ENCODE measurements at places on chromosomes 5 and 9.
A peak's percentile ranks its signal among the peaks of the same experiment; 100 is the strongest.

DNA sequence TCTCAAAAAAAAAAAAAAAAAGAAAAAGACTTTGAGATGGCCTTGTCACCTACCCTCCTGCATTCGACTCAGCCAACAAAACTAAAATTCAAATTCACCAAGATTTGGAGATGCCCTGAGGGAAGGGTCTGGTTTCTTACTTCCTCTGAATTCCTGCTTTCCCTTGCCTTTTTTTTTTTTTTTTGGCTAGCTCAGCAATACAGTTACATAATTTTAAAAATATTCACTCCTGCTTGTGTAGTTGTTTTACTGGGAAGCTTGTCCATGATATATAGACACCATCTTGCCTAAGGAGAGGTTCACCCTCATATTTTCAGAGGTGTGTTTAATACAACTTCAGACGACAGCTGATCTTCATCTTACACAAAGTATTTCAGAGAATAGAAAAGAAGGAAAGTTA lies 21.3 kb upstream of the SERINC5 start:
- DNase-seq = no peak

GRCh38 chr5:16727755-16728325 lies 111.0 kb upstream of the RETREG1 start:
- DNase-seq = no peak

- DNase-seq = no peak
Observed at GRCh38 chr5:10441992-10442435, 335 bp downstream of the ROPN1L start.

GRCh38 chr5:2700876-2701275 lies 50.6 kb downstream of the IRX2 start:
- DNase-seq = no peak

GRCh38 chr5:117195076-117195475 lies 620.5 kb upstream of the SEMA6A start:
- no peak for DNase-seq

DNA sequence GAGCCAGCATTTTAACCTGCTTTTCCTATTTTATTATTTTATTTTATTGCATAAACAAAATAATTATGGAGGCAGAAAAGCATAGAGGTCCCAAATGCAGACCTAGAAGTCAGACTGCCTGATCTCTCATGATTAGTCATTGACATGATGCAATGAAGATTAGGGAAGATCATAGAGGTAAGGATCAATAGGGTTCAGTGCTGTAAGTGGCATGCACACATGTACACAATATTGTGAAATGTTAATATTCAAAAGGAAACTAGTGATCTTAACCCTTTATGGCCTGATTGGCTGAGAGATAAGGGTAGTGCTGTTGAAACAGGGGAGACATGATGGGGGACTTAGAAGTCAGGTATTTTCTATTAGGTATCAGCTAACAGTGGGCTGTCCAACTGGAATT lies 1.1 kb upstream of the FRRS1L start:
- no peak for DNase-seq

GRCh38 chr5:132058646-132059042 lies 1.8 kb upstream of the IL3 start:
- peak; percentile 28 for DNase-seq

DNA sequence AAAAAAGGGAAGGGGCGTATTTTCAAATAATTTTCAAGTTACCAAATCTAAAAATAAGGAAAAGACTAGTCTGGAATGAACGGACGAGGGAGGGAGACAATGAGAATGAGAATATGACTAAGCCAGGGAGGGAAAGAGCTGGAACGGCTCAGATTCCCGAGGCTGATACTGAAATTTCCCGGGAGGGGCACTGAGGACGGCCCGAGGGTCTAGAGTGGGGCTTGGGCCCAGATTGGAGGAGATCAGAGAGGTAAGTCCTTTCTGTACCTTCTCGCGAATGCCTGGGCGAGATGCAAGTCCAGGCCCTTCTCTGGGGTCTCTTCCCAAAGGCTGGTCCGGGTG lies 3.4 kb upstream of the CCIN start:
- no peak for DNase-seq

DNA sequence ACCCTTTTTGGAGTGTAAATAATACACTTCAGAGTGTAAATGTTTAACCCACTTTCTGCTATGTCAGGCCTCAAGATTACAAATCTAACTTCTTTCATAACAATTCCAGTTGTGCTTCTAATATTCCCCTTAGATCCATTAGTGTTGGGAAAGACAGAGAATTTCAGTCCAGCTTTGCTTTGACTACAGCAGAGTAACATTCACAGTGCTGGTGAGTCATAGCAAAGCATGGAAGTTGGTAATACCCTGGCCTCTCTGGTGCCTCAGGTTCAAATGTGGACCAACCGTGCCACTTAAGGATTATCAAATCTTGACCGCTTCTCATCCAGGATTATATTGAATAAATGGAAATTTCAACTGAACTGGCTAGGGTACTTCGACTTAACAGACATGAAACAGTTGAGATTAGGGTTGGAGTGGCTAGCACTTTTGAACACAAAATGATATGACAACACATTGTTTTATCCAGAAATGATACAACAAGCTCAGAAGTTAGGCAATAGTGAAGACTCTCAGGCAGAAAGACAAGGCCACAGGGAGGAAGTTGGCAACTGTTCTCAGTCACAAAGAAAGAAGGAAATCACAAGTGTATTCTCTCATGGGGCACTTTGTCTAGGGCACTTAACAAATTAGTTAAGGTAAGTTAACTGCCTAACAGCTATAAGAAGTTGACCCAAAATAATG lies 24.4 kb upstream of the RASA1 start:
- no peak for DNase-seq

DNA sequence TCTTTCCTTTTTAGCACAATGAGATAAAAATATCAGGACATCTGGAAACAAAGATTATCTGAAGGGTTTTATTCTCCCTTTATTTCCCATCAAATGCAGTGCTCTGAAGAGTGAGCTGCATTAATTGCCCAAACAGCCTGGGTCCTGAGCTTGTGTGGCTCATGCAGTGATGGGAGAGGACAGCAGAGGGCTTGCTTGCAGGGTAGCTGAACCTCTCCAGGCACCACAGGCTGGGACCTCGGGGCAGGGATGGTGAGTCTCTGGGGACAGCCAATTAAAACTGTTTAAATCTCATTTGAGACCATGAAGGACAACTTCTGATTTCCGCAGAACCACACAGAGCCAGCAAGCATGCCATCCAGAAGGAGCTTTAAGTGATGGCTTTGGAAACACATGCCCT lies 71.2 kb downstream of the PLAC8L1 start:
- DNase-seq = no peak

DNA sequence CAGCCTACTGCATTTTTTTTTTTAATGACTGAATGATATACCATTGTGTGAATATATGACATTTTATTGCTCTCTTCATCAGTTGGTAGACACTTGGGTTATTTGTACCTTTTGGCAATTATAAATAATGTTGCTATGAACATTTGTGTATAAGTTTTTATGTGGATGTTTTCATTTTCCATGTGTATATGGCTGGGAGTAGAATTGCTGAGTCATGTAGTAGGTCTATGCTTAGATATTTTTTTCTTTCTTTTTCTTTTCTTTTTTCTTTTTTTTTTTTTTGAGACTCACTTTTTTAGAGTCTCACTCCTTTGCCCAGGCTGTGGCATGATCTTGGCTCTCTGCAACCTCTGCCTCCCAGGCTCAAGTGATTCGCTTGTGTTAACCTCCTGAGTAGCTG lies 32.9 kb upstream of the FAM120AOS start:
- DNase-seq = no peak

DNA sequence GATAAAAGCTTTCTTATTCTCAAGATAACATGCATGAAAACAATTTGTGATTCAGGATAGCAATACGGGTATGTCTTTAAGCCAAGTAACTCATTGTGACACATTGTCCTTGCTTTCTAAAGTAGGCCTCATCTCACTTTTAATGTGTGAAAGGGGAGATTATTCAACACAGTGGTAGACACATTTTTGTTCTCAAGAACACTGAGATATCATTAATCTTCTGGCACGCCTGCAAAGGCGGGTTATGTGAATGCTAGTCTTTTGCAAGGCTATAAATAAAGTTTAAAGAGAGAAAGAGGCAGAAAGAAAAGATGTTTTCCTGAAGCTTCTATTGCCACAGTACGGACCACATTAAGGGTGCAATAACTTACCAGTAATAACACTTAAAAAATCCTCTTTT lies 181.8 kb upstream of the MEF2C start:
- no peak for DNase-seq

DNA sequence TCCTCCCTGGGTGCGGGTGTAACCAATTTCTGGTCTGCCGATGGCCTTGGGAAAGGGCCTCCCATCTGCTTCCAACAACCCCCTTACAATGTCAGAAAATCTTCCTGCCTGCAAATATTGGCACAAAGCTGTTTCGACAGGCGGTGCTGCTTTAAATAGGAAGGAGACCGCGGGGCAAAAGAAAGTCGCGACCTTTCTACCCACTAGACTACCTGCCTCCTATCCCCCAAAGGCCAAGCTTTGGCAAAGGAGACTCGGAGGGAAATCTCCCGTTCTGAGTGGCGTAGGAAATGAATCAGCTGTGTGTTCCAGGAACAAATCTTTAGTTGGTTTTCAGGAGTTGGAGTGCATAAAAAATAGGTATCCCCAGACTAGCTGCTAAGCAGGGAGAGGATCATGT lies 36.8 kb upstream of the NFIB start:
- DNase-seq = no peak

DNA sequence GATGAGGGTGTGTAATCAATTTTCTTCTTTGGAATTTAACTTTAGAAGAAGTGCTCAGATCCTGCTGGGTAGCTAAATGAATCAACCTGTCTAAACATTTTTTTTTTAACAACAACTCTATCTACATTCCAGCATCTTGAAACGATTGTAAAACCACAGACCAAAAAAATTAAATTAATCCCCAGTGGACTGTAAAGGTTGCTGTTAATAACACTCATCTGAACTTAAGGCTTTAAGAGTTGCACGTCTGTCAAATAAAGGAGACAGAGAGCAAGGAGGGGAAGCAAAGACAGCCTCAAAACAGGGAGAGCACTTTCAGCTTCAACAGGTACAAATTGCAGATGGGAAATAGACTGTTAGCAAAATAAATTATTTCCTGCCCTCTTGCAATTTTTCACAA lies 548.5 kb downstream of the DTWD2 start:
- DNase-seq = no peak

DNA sequence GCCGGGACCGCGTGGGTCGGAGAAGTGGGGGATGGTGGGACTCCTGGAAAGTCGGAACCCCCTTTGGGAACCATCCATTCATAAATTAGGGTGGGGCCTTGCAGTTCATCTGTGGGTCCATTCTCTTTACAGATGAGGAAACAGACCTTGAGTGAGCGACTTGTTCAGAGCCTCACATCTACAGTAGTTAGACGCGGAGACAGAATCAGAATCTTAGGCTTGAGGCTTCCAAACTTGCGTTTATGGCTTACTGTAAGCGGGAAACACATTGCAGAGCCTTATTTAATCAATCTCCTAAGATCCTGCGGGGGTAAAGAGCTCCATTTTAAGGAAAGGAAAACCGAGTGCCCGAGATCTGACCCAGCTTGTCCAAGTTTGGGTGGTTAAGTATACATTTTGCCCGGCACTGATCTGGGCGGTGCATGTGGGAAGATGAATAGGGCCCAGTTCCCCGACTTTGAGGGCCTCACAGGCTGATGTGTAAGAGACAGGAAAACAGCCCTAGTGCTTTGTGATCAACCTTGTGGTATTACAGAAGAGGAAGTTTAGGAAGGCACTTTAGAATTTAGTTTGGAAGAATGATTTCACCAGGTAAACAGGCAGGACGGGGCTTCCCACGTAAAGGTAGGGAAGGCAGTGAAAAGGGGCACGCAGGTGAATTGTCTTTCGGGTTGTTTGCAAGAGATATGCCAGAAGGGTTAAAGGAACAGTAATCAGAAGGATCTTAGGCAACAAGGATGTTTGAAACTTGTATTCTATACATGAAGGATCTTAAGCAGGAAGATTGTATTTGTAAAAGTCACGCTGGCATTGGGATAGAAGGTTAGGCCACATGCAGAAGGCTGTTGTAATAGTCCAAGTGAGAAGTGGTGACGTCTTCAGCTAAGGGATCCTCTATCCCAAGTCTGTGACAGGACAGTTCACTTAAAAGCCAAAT lies 744 bp downstream of the TARS1 start:
- no peak for DNase-seq

- DNase-seq = no peak
Observed at GRCh38 chr5:14129123-14129522, 14.0 kb upstream of the TRIO start.

- peak; percentile 32 for DNase-seq
Observed at GRCh38 chr9:134585746-134586706, 55.6 kb upstream of the COL5A1 start.

DNA sequence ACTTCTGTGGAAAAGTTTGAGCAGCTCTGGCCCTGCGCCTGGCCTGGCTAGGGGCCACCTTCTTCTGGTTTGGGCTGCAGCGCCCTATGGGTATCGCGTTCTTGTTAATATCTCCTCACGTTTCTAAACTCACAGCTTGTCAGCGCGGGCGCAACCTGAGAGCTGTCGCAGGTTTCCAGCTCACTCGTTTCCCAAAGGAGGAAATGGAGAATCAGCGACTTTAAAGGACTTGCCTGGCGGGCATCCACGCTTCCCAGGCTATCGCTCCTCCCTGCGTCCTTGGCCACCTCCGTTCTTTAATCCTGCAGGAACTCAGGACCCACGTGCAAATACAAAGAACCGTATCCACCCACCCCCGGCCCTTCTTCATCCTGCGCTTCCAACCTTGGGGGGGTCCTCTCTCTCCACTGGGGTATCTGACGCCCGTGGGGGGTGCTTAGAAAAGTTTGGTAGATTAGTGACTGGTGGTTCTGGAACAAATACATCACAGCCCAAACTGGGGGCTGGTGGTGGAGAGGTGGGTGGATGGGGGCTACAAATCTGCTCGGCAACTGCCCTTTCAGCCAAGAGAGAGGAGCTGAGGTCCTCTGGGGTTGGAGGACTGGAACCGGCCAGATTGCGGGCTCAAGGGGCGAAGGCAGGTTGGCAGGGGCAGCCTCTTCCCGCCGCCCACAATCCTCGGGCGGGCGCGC lies 578 bp upstream of the PSAT1 start:
- peak; percentile 46 for DNase-seq
